H1 (cell line): ENCODE measurements at places on chromosomes 3 and 15.

DNA sequence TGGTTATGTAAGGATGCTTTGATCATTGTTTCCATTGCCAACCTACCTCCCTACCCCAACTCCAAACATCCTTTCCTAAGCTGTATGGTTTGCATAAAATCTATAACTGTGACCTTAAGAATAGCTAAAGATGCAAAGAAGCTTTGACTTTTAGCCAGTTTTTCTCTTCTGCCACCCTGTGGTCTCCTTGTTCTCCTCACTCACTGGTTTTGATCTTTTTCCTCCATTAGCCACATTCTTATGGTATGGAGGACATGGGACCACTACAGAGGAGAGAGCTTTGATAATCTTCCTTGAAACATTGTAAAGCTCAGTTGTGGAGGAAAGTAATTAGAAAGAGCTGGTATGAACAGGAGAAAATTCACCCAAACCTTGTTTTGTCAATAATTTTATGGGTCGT lies 115.9 kb downstream of the NEK11 start:
- no peak for DNase-seq

DNA sequence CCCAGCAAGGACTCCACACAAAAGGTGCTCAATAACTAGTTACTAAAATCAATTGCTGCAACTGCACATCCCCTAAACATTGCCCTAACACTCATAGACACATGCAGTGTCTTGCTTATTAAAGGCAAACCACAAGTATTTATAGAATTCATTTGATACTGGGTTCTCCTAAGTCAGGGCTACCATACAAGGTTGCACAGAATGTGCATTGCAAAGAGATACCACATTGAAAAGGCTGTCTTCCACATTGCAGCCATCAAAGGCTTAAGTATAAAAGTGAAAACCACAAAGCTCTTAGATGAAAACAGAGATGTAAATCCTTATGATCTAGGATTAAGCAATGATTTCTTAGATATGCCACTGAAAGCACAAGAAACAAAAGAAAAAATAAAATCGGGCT lies 33.6 kb upstream of the TOPAZ1 start:
- no peak for DNase-seq

- DNase-seq, result peak; percentile 53
Measured at GRCh38 chr3:186002884-186003472, 65.2 kb upstream of the TRA2B start.

DNA sequence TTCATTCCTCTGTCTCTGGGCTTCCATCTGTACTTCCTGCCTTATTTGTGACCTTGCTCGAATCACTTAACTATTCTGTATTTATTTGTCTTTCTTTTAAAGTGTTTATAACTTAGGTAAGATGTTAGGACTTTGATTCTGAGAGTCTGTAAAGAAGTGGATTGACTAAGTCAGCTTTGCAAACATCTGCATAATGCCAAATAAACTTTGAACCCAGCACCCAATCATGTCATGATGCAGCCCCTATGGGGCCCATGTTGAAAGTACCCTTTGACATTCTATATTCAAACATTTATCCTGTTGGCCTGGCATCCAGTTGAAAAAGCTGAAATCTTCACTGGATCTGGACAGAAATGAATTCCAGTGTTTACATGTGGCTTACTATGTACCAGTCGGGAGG lies 3.8 kb upstream of the MYRIP start:
- no peak for DNase-seq

DNA sequence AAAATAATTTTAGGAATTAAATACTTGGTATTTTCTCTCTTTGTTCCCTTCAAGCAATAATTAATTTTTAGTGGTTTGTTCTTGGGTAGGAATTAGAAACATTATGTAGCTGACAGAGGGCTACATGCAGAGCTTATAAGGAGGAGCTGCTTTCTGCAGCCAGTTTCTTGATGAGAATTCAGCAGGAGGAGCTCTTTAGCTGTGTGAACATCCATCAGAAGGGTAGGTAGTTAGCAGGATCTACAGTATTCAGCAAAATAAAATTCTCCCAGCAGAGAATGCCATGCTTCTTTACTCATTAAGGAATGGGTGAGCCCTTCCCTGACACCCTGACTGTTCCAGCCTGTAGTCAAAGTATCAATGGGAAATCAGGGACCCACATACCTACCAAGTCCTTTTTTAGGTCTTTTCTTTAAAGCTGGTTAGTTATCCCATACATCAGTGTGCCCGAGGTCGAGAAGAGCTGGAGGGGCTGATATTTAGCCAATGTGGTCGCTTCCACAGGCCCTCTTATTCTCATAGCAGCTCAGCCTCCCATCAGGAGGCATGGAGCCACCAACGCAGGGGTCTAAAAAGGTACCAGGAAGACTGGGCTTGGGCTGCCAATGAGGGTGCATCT lies 54.0 kb downstream of the KCNAB1 start:
- DNase-seq, result no peak

GRCh38 chr15:91257746-91258414 lies 157.8 kb downstream of the SV2B start:
- no peak for DNase-seq

GRCh38 chr3:151331696-151332095 lies 2.3 kb upstream of the P2RY13 start:
- DNase-seq, result no peak

- DNase-seq, result no peak
Measured at GRCh38 chr3:106640353-106640752, 736.9 kb upstream of the CCDC54 start.

DNA sequence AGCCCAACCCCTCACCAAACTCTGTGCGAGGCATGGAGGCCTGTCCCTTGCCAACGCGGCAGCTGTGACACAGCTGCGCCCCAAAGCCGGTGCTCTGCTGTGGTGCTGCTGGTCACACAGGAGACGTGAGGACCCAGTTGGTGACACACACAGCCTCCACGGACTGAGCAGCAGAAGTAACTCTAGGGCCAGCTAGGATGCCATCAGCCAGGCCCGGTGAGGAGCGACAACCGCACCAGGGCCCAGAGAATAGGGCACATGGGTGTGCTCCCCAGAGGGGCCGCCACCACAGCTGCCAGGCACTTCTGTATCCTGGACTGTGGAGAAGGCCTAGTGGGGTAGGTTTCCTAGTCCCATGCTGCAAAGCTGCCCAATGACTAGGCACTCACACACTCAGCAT lies 10.7 kb downstream of the ZXDC start:
- no peak for DNase-seq

DNA sequence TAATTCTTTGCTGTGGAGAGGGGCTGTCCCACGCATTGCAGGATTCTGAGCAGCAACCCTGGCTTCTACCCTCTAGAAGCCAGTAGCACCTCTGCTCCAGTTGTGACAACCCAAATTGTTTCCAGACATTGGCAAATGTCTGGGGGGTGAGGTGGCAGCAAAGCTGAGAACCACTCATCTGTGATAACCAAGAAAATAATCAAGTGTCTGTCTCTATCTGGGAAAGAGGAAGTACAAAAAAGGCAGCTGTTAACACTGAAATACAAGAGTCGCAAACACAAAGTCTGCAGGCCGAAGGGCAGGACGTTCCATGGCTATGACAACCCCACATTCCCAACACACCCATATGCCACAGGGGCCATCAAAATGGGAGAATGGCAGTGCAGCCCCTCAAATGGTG lies 42.2 kb upstream of the GNB5 start:
- no peak for DNase-seq

DNA sequence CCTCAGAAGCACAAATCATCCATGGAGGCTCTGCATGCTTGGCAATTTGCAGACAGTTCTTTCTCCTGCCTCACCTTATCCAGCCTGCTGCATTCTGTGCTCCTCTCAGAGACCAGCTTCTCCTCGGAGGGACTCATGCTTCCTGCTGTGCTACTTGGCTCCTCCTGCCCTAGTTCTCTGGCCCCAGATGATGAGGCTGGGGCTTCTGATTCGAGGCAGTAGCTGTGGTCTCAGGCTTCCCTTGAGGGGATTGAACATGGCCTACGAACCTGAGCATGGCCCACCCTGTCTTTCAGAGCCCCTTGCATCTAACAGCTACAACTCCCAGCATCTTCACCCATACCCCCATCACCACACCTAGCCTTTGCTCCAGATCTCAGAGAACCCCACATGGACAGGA lies 6.7 kb downstream of the VIPR1 start:
- DNase-seq, result no peak

GRCh38 chr3:169278092-169278491 lies 385.4 kb downstream of the MECOM start:
- no peak for DNase-seq

DNA sequence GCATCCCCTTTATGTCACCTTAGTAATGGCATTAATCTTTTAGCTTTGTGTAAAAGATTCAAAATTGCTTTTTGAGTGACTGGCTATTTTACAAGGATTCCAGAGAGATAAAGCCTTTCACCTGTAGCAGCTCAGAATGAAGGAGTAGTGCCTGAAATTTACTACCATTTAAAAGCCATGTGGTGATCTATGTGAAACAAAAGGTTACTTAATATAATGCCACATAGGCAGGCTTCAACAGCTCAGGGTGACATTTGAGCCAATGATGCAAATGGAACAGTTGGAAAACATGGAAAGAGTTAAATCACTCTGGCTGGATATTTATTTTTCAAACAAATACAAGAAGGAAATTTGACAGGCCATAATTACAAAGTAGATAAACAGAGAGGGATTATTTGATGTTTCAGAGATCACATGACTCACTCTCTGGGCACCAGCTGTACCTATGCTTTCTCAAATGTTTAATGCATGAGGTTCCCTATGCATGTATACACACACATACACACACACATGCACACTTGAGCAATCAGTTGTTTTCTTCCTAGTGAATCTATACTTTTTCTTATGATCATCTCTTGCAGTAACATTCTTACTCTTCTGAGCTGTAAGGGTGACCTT lies 171.5 kb downstream of the ZMAT3 start:
- no peak for DNase-seq

- no peak for DNase-seq
Measured at GRCh38 chr15:56047354-56047753, 53.9 kb upstream of the NEDD4 start.

- no peak for DNase-seq
Measured at GRCh38 chr15:67300266-67301025, 45.9 kb downstream of the IQCH start.

DNA sequence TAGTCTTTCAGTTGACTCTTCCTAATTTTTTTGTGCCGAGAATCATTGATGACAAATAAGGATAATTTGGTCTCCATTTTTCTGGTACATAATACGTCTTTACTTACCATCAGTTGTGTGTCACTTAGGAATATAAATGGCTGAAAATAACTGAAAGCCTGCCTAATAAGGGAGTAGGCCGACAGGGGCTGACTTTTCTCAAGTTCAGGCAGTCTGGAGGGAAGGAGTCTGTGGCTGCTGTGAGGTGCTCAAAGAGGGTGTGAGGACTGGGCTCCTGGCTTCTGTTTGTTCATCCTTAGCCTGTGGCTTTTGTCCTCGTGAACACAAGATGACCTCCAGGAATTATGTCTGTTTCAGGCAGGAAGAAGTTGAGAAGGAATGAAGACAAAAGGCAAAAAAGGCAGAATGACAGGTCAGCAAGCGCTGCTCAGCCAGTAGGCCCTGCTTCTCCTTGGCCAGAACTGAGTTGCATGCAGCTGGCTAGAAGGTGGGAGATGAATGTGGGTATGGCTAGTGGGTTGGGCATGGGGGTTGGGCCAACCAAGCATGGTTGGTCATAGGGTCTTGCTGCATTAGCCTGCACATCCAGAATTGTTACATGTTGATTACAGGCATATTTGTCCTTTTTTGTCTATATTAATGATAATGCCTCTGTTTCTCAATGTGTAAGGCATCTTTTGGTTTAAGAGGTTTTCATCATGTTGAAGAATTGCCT lies 29.2 kb downstream of the IGF1R start:
- DNase-seq, result no peak

- no peak for DNase-seq
Measured at GRCh38 chr15:99447497-99448371, 118.0 kb upstream of the MEF2A start.

GRCh38 chr3:133074977-133075376 lies 36.8 kb downstream of the TMEM108 start:
- DNase-seq, result no peak

- no peak for DNase-seq
Measured at GRCh38 chr3:474828-475227, 278.3 kb downstream of the CHL1 start.

DNA sequence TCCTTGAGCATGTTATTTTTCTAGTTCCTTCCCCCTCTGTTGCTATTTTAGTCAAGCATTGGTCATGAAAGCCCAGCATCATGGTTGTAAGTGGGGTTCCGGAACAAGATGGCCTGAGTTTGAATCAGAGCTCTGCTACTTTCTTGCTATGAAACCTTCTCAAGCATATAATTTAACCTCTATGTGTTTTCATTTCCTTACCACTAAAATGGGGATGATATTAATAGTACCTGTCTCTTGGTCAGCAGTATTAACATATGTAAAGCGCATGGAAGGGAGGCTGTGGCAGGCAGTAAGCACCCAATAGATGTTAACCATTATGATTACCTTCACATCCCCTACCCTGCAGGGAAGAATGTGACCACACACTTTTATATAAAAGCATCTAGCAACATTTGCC lies 14.3 kb upstream of the SPRED1 start:
- DNase-seq, result no peak

GRCh38 chr3:55543181-55543614 lies 56.1 kb upstream of the WNT5A start:
- no peak for DNase-seq

DNA sequence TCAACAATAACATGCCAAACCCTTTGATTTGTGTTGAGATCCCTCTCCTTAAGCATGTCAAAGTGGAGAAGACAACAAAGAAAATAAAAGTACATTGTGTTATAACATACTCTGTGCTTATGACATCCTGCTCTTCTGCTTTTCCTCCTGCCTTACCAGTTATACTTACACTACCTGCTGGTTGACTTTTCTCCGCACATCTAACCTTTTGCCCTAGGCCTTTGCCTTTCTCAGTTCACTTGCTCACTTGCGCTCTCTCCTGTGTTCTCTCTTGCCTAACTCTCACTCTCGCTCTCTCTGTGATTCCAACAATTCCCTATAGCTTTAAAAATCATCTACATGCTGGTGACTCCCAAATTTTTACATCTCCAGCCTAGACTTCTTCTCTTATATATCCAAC lies 5.7 kb downstream of the DNAH12 start:
- no peak for DNase-seq

- DNase-seq, result no peak
Measured at GRCh38 chr3:182971637-182972036, 8.7 kb downstream of the DCUN1D1 start.

DNA sequence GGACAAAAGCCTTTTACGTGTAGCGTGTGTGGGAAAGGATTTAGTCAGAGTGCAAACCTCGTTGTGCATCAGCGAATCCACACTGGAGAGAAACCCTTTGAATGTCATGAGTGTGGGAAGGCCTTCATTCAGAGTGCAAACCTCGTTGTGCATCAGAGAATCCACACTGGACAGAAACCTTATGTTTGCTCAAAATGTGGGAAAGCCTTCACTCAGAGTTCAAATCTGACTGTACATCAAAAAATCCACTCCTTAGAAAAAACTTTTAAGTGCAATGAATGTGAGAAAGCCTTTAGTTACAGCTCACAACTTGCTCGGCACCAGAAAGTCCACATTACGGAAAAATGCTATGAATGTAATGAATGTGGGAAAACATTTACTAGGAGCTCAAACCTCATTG lies 10.5 kb downstream of the ZNF35 start:
- DNase-seq, result no peak

GRCh38 chr15:31295658-31296057 lies 31.0 kb upstream of the KLF13 start:
- peak; percentile 39 for DNase-seq

- no peak for DNase-seq
Measured at GRCh38 chr3:167700046-167700445, 34.6 kb downstream of the PDCD10 start.
